ENCODE measurements at places on chromosomes 4 and X.

GRCh38 chrX:67100031-67100884 is 443.6 kb upstream of the AR start:
- DNase-seq: no peak

GRCh38 chrX:55717521-55718497 is at the start of gene RRAGB:
Gene RRAGB (plus strand): TSS chrX:55717749. CDS start chrX:55718328, 579 bp downstream.
- peak; percentile 89 for DNase-seq

DNA sequence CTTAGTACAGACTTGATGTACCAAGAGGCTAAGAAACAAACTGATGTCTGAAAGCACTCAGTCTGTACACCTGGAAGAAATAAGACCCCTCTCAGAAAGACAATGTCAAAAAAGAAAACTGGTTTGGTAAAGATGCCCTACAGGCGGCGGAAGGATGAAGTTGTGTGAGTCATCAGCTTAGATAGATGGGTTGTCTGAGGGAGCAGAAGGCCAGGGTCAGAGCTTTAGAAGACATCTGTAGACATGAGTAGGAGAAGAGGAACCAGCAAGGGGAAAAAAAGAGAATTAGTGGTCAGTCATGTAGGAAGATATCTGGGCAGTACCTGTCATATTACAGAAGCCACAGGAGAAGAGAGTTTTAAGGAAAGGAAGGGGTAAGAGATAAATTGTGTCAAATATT is 8.3 kb downstream of the SRPX2 start:
- DNase-seq: no peak

- no peak for DNase-seq
These were observed 31.4 kb downstream of the HMX1 start for GRCh38 chr4:8840006-8840793.
